ENCODE measurements at places on chromosomes 7 and 10.

- peak; percentile 52 for DNase-seq
These were observed 62.7 kb downstream of the ARID5B start for GRCh38 chr10:61964059-61964709.

DNA sequence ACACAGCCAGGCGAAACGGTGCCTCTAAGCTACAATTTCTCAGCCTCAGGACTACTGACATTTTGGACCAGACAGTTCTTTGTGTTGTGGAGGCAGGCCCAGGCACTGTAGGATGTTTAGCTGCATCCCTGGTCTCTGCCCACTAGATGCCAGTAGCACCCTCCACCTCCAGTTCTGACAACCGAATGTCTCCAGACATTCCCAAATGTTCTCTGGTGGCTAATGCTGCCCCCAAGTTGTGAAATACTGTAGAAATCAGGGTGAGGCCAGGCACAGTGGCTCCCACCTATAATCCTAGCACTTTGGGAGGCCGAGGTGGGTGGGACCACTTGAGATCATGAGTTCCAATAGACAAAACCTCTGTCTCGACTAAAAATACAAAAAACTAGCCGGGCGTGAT lies 18.2 kb downstream of the HNRNPF start:
- peak; percentile 69 for DNase-seq

DNA sequence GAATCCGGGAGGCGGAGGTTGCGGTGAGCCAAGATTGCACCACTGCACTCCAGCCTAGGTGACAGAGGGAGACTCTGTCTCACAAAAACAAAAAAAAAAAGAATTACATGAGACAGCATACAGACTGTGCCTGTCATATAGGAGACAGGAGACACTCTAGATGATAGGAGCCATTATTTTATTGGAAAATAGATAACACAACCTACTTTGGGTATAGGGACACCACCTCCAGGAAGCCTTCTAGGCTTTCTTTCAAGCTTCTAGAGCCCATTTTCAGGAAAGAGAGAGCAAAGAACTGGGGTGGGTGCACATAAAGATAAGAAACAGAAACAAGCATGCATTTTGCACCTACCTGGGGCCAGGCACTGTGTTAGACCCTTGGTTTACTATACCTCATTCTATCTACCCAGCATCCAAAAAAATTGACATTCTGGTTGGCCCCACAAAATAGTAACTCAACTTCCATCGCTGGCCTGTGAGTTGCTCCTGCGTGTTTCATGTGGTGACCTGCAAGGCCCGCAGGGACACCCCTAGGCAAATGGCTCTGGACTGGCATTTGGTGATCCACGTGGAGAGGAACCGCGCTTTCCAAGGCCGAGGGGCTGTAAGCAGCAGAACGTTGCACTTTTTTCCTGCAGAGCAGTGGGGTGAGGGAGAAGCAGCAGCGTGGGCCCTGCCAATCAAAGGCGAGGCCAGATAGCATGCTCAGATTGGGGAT lies 57.1 kb upstream of the CACUL1 start:
- DNase-seq = no peak

GRCh38 chr10:60299961-60300883 lies 89.5 kb downstream of the ANK3 start:
- peak; percentile 66 for DNase-seq

GRCh38 chr10:34655286-34656170 lies 159.6 kb downstream of the PARD3 start:
- peak; percentile 87 for DNase-seq

DNA sequence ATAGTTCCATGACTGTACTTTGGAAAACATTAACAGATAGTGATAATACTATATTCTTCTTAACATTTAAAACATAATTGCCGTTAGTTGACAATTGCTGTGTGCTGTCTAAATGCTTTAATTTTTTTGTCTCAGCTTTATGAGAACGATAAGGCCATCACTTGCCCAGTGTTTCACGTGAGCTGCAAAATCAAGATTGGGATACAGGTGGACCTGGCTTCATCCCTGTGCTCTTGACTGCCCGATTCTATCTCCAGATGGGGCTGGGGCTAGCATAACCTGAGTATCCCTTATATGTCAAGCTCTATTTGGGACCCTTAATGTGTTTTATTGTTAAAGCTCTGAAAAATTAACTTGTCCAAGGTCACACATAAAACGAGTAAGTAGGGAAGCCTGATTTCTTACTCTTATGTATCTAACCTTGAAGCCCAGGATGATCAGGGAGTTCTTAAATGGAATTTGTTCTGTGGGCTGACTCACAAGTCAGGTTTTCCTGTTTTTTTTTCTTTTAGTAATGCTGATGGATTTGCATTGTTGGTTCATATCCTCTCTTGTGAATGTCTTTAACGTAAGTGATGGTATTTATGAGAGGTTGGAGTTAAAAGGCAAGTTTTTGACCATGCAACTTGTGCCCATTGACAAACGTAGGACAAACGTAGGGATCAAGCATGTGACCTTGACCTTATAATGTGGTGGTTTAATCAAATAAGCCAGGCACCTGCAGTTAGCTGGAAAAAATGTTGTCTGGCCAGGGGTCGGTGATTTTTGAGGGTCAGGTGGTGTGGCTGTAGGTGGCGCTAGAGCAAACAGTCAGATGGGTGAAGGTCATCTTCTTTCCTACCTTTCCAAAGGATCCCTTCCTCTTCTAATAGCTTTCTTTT lies 3.6 kb downstream of the PRKAR2B start:
- peak; percentile 51 for DNase-seq

DNA sequence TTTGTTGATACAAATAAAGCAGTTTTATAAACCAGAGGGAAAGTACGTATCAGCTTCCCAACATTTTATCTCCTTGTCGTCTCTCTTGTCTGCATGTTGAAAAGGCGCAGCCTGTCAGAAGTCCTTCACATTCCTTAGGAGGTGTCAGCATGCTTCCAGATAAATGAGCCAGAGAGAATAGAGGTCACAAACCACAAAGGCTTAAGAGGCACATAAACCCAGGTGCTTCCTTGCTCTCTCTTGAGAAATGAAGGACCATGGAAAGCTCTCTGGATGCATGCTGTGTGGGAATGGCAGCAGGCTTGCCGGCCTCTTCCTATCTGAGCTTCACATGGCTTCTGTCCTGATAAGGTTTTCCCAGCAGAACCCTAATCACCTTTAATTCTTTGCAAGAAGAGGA lies 448.5 kb downstream of the XPNPEP1 start:
- no peak for DNase-seq

DNA sequence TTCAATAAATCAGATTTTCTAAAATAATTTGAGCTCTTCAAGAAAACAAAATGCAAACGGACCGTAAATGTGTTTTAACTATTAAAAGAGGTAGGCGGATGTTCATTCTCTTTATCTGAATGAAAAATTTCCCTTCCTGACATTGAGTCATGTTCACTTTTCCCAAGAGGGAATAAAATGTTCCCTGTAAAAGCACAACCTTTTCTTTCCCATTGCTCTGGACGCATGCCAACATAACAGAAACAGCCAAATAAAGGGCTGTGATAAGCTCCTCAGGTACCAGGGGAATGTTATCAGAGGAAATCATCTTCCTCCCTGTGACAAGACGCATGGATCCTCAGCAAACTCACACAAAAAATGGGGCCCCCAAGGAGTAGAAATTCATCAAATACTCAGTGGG lies 251.8 kb downstream of the MTERF1 start:
- DNase-seq = peak; percentile 8

DNA sequence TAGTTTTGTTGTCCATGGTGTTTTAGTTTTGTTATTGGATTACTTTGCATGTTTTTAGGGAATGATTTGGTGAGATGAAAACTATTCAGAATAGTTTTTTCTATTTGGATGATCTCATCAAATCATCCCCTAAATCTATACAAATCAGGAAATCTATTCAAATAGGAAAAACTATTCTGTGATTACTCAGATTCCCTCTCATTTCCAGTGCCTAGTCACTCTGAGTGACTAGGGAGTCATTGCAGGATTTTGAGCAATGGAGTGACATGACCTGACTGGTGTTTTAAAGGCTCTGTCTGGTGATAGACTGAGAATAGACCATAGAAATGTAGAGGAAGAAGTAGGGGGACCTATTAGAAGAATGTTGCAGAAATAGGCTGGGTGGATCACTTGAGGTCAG lies 72.4 kb downstream of the TPST1 start:
- no peak for DNase-seq

- no peak for DNase-seq
These were observed 16.7 kb downstream of the RET start for GRCh38 chr10:43093423-43094076.

GRCh38 chr7:143979359-143979758 lies 20.8 kb upstream of the OR6B1 start:
- DNase-seq = peak; percentile 82

- DNase-seq = no peak
These were observed 26.3 kb downstream of the FAM107B start for GRCh38 chr10:14748441-14748840.
